Omental fat pad (tissue), 4 donors: ENCODE measurements at places on chromosomes 1 and 21.

GRCh38 chr1:245718123-245718522, 563.3 kb downstream of the KIF26B start:
- DNase-seq = no peak

GRCh38 chr1:207755846-207756693, 4.2 kb downstream of the CD46 start:
- DNase-seq = no peak

GRCh38 chr1:156419854-156420204, 50.8 kb downstream of the RHBG start:
- DNase-seq = no peak

GRCh38 chr1:117659550-117660270, 53.9 kb downstream of the TENT5C start:
- DNase-seq = no peak

DNA sequence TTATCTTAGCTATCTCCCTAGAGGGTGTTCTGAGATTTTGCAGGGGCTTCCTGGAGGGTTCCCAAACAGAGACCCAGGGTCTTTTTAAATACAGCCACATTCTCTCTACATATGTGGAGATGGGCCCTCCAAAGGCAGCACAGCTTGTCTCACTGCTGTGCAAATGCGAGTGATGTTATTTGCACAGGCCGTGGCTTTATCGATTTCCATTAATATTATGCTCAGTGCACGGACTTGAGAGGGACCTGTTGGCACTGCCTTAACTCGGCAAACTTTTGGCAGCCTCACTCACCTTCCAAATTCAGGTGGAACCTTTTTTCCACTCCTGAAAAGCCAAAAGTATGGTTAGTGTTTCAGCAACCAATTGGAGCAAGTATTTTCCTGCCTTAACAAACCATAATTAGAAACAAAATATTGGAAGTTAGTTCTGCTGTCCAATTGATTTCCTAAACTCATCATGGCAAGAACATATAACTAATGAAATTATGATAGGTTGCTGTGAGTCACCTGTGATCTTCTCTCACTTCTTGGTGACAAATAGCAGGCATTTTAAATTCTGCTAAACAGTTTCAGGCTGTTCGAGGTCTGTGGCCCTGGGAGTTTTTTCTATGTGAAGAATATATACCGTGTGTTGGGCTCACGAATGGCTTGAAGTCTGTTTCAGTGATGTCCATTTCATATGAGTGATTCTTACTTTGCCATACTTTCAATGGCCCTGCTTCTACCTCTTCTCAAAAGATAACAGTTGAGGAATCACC, 10.9 kb downstream of the LHX9 start:
- no peak for DNase-seq

DNA sequence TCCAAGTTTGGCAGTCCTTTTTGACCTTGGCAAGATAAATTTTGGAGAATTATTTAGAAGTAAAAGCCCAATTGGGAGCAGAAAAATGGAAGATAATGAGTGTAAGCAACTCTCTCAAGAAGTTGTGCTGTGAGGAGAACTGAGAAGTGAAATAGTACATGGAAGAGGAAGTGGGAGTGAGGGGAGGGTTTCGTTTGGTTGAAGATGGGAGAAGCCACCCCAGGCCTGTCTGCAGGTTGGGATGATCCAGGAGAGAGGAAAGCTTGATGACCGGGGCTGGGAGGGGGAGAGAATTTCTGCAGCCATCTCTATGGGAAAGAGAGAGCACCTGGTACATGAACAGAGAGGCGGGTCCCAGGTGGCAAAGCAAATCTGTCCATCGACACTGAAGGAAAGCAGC, 8.6 kb upstream of the RCAN1 start:
- no peak for DNase-seq

DNA sequence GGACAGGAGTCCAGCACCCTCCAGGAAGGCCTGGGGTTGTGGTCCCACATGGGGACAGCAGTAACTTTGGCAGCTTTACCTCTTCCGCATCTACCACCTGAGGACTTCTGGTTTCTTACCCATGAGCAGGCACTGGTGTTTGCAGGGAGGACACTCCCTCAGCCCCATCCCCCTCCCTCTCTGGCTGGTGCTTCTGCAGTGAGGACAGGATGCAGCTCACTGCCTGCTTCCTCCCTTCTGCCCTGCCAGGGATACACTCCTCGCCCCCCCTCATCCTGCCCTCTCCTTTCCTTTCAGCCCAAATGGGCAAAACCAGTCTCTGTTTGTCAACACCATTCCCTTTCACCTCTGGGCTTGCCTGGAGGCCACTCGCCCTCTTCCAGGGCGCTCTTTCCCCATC, 62.4 kb downstream of the KIRREL1 start:
- DNase-seq = no peak

DNA sequence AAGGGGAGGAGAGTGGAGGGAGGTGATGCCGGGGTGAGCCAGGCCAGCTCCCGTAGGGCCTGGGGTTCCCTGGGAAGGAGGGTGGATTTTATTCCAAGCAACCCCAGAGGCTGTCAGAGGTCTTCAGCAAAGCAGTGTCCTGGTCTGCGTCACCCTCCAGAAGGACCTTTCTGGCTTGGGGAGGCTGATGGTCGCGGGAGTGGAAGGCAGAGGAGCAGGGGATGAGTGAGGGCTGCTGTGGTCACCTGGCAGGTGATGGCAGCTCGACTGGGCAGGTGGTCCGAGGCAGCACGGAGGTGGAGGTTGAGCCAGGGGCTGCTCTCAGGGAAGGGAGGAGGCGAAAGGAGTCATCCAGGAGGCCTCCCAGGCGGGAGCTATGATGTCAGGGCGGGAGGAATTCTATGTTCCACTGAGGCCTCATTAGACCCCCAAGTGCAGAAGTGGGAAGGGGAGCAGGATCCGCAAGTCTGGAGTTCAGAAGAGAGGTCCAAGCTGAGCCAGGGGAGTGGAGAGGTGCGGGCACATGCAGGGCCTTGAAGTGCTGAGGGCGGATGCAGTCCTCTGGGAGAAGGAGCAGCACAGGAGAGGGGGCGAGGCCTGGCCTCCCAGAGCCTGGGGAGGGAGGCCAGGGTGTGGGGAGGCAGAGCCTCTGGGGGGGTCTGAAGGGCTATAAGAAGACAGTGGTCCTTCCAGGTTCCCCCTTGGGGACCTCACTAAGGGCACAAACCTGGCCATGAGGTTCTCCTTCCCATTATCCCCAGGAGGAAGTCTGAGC, 33.3 kb downstream of the BMP8A start:
- DNase-seq = no peak

DNA sequence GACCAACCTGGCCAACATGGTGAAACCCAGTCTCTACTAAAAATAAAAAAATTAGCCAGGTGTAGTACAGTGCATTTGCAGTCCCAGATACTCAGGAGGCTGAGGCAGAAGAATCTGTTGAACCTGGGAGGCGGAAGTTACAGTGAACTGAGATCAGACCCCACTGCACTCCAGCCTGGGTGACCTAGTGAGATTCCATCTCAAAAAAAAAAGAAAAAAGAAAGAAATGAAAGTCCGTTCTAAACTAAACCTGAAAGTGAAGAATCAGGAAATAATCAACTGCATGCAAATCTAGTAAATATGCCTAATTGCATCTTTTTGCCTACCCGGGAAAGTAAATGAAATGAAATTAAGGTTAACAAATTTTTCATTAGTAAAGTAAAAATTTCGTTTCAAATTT, 99.6 kb downstream of the ZZZ3 start:
- no peak for DNase-seq

DNA sequence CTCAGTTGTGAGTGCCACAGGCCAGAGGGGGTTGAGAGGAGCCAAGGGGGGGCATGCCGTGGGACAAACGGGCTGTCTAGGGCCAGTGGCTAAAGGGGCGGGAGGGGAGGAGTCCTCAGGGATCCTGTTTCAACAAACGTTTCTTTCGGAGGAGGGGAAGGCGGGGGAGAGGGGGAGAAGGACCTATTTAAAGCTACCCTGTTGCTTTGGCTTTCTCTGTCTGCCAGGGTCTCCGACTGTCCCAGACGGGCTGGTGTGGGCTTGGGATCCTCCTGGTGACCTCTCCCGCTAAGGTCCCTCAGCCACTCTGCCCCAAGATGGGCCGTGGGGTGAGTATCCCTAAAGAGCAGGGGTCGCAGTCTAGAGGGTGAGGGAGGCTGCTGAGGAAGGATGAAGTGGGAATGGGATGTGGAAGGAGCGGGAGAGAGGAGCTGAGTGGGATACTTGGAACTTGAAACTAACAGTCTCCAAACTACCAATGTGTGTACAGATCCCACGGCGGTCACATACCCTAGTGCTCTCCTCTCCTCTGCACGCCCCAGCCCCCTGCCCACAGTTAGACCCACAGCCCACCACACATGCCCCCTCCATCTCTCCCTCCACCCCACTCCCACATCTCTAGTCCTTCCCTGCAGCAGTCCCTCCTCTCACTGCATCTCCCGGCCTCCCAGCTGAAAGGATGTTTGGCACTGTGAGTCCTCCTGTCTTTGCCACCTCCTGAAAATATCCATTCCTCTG, at the start of gene ATP1A2:
Gene ATP1A2, plus strand, starts transcription at position 215 of the 738 bp plus-strand sequence. Its CDS starts 103 bp downstream, at position 318.
- DNase-seq = no peak

DNA sequence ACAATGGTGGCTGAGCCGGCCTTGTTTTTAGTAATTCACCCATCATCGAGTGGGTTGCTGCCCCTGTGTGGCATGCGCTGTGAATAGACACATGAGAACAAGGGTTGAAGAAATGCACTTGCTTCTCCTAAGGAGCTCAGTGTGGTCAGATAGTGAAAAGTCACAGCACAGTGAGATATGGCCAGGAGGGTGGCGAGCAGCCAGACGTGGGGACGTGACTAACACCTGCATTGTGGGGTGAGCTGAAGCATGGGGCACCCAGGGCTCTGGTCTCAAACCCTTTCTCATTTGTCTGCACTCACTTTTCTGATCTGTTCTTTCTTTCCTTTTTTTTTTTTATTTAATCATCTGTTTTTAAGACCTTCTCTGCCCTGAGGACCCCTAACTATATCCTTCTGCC, 13.5 kb downstream of the MTARC1 start:
- DNase-seq = no peak

GRCh38 chr21:14523234-14523633, 22.9 kb downstream of the SAMSN1 start:
- DNase-seq = no peak

DNA sequence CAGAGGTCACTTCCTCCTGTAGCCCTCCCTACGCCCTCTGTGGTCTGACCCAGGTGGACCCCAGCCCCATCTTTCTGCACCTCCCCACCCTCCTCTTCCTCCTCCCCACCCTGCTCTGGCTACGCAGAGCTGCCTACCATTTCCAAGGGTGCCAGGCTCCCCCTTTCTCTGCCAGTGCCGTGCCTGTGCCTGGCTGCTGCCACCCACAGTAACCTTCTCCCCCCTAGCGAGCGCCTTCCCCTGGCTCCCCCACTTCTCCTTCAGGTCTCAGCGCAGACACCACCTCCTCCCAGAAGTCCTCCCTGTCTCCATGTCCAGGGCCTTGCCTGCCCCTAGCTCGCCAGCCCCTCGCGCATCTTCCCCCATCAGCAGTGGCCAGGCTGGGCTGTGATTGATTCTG, 471.5 kb downstream of the PTPRU start:
- no peak for DNase-seq

DNA sequence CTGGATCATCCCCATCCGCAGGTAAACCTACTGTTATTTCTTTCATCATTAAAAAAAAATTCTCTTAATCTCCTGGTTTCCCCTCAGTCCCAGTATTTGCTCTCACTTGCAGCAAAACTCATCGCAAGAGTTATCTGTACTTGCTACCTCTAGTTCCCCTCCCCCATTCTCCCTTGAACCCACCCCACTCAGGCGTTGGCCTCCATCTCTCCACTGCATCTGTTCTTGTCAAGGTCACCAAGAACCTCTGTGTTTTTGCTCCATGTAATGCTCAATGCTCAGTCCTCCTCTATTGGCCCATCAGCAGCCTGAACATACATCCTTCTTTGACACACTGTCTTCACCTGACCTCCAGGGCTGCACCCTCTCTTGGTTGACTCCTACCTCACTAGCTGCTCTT, 4.6 kb downstream of the PKLR start:
- DNase-seq = no peak

DNA sequence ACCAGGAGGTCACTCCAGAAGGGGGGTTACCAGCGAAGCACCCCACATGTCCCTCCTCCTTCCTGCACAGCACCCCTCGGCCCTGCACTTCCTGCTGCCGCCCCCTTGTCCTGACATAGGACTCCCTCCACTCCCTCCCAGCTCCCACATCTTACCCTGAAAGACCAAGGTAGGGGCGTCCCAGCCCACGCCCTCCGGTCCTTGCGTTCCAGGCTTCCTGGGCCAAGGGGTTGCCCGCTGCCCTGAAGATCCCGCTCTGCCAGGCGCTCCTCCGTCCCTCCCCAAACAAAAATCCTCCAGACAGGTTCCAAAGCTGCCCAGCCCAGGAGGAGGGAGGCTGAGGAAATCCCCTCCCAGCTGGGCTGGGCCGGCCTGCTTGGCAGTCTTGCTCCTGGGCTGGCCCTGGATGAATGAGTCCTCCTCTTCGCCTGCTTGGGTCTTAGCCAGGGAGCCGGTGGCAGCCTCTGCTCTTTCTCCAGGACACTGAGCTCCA, at the start of gene RHBDL2:
Gene RHBDL2, minus strand, starts transcription at position 304 of the 493 bp plus-strand sequence. CDS start 22,618 bp downstream, outside the sequence.
- no peak for DNase-seq
